ENCODE measurements at places on chromosomes 3 and 15.

- DNase-seq: no peak
Observed at GRCh38 chr3:59731943-59732342, 682.1 kb upstream of the CFAP20DC start.

GRCh38 chr3:128483657-128484403 lies 9.2 kb downstream of the GATA2 start:
- DNase-seq: no peak

DNA sequence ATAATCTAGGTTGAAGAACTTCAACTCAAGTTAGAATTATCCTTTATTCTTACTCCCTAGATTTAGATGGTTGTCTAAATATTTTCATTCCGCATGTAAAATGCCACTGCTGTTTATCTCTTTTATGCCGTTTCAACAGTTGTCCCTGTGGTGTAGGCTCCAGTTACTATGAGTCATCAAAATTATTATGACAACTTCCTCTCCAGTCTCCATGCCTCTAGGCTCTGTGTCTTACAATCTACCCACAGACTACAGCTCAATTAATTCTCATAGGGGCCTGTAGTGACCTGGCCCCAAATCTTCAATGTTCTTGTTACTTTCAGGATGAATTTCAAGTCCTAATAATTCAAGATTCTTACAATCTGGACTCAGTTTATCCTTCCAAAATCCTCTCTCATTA lies 105.8 kb upstream of the UNC13C start:
- DNase-seq: no peak

GRCh38 chr3:161305095-161305991 lies 66.0 kb downstream of the SPTSSB start:
- no peak for DNase-seq

GRCh38 chr3:4664412-4664811 lies 171.3 kb downstream of the ITPR1 start:
- DNase-seq: no peak

DNA sequence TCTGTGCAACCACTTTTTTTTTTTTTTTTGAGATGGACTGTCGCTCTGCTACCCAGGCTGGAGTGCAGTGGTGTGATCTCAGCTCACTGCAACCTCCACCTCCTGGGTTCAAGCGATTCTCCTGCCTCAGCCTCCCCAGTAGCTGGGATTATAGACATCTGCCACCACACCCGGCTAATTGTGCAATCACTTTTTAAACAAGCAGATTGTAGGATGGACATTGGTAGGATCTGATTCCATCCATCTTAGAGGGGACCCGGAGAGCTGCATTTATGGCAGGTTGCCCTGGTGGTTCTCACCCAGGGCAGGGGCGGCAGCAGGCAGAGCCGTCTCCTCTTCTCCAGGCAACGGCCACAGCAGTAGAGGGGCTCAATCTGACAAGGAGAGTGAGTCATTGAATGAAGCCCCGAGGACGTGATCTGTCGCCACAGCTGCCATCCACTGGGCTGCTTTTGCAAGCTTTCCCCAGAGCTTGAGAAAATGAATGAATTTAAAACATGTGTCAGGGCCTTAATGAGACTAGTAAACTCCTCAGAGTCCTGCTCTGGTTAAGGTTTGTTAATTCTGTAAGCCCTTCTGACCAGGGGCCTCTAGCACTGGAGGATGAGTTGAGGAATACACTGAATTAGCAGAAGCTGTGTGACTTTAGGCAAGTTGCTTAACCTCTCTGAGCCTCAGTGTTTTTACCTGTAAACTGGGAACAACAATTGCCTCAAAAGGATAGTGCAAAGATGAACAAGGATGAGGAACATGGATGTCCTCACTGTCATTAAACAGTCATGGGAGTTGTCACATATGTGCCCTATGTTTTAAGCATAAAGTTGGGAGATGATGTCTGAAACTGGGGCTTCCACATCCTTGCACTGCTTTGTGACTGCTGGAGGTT lies 129.1 kb downstream of the ASB7 start:
- peak; percentile 58 for DNase-seq

DNA sequence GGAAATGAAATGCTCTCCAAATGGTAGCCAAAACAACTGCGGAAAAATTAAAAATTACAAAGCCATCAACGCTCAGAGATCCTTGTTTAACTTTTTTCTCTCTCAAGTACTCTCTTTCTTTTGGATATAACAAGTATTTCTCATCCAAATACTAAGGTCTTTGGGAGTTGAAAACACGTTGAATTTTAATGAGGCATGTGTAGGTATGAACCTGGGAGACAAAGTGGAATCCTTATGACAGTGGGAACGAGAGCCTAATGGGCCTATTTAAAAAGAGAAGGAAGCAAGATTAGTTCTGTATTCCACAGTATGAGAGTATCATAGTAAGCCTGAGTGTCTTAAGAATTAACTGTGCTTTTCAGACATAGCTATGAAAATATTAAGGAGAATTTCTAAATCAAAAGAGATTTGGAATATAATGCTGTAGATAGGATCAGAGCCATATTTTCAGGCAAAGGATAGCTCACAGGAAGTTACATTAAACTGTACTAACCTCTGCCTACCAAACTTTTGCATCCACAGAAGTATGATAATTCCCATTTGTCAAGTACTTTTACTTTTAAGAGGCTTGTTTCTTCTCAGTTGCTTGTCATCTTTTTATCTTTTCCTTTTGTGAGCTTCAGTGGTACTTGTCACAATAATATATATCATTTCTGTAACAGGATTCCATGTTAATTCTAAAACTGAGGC lies 759 bp downstream of the CD96 start:
- no peak for DNase-seq
